ENCODE measurements at places on chromosomes 7 and 10.

DNA sequence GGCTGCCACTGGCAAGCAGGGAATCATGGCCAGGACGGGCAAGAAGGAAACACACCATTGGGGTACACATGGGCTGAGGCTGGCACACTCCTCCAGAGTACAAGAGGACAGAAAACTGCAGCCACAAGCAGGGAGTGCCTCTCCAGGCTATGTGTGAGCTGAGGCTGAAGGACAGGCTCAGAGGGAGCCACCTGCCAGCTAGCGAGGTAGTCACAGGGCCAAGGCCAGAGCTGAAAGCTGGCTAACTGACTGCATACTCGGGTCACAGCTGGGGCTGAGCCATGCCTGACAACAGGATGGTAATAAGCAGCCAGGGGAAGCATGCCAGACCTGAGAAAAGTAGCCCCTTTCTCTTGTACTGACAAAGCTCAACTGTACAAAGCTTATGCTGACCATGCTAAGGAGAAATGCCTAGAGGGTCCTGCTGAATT lies 52.0 kb downstream of the KIF5B start:
- DNase-seq: no peak

- no peak for DNase-seq
These were observed 43.3 kb upstream of the MTURN start for GRCh38 chr7:30091491-30091912.

GRCh38 chr10:117509573-117509972 lies 33.0 kb upstream of the EMX2 start:
- no peak for DNase-seq

- DNase-seq: no peak
These were observed 52.3 kb downstream of the FOXP2 start for GRCh38 chr7:114466917-114467316.

DNA sequence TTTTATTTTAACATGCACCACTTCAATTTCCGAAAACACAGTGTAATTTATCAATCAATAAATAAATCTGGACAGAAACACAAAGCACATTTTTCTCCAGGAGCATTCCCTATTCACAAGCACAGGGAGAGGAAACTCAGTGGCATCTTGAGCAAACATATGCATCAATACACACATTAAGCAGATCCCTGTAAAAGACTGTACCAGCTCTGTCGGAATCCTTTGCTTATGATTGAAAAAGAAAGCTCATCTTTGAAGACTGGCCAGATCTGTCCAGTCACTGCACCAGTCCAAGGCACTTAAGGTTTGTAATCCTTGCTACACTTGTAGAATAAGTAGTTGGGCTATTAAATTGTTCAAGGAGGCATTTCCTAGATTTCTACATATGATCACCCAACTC lies 343.9 kb downstream of the BMPER start:
- no peak for DNase-seq

- no peak for DNase-seq
These were observed 53.1 kb downstream of the SHOC2 start for GRCh38 chr10:110972231-110973134.

DNA sequence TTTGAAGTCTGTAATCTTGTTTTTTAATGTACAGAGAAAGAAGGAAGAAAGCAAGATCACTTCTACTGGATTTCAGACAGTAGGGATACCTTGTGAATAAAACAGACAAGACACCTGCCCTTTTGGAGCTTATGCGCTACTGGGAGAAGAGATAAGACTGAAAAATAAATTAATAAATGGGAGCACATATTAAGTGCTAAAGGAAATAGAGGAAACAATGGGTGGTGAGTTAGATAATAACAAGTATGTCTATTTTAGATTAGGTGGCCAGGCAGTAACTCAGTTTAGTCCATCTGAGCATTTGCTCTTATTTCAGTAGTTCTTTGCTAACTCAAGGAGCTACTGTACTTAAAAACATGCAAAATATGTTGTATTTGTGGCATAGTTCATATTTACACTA lies 15.9 kb downstream of the MIOS start:
- no peak for DNase-seq

DNA sequence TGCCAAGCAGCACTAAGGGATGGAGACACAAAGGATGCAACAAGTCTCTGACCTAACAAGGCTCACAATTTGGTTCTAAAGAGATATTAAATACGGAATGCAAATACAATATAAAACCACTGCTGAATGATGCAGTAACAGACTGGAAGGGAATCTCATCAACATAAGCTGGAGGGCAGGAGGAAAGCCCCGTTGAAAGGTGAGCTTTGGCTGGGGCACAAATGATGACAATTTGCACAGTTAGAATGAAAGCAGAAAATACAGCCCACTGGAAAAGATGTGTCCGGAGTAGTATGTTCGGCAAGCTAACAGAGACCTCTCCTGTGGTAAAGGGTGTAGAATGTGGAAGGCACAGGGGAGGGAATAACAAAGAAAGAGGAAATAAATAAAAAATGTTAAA lies 26.1 kb downstream of the PAXIP1 start:
- no peak for DNase-seq

- DNase-seq: no peak
These were observed 24.0 kb downstream of the POR start for GRCh38 chr7:75938921-75939320.

DNA sequence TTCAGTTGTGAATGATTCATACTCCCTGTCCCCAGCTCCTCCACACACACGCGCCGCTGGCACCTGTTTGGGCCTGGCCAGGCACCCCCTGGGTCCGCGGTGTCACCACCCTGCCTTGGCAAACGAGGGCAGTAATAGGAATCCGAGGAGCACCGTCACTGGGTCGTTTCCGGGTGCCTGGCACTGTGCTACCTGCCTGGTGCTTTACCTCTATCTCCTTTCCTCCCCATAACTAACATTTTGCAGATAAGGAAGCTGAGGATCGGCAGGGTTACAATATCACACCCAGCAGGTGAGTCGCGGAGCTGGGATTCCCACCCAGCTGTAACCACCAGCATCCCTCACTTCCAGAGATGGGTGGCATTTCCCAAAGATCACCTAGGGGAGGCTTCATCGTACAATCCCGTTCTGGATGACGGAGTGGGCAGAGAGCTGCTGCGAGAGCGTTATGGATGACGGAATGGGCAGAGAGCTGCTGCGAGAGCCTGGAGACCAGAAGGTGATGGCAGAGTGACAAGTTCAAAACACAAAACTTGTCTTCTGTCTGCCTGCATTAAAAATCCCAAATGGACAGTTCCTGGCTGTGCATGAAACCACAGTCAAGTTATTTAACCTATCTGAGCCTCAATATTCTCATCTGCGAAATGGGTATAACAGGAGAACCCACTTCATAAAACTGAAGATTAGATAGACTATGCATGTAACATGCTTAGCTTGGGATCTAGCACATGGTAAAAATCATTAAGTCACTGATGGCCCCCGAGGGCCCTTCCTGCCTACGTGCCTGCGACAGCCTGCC lies 1.1 kb upstream of the HSPA12A start:
- DNase-seq: no peak

Measured in caudate nucleus (tissue), 63 donors.